ENCODE measurements at places on chromosomes 2 and 18. TPM values are rescaled to one million over a fixed set of nuclear protein-coding genes. Genes with fewer than 3 reads are reported as not detected.

Gene GEN1
- polyA plus RNA-seq = 1.5 TPM

Gene ASB18
- 1.2 TPM for polyA plus RNA-seq

Gene SERPINB10
- polyA plus RNA-seq = not detected

Gene NEB
- polyA plus RNA-seq = 31.0 TPM

Gene PROKR1
- 0.02 TPM for polyA plus RNA-seq

Gene SP110
- polyA plus RNA-seq = 9.9 TPM

Gene DCTN1
- 71.7 TPM for polyA plus RNA-seq

Gene ZNF521
- 7.2 TPM for polyA plus RNA-seq

All from right cardiac atrium (tissue), 5 donors.